ENCODE measurements at places on chromosomes 13 and 19. TPM values are rescaled to one million over a fixed set of nuclear protein-coding genes. Genes with fewer than 3 reads are reported as not detected.

Gene CRB3
- total RNA-seq, result not detected

Gene S1PR4
- 2.3 TPM for total RNA-seq

Gene FFAR2
- total RNA-seq, result not detected

Gene ATP4A
- not detected for total RNA-seq

Gene FPR1
- not detected for total RNA-seq

Gene DAND5
- not detected for total RNA-seq

Gene RETN
- total RNA-seq, result not detected

Gene ZNF134
- total RNA-seq, result 14.9 TPM

Gene VSTM1
- not detected for total RNA-seq

Gene EXOC3L2
- total RNA-seq, result 1.1 TPM

Gene FUT3
- not detected for total RNA-seq

Gene ZSCAN1
- not detected for total RNA-seq

Gene FGF21
- not detected for total RNA-seq

Gene ATF5
- 2.9 TPM for total RNA-seq

Gene LYPD5
- total RNA-seq, result 0.32 TPM

Gene XPO4
- total RNA-seq, result 37.2 TPM

Gene SIX5
- 4.9 TPM for total RNA-seq

Gene AP1M2
- not detected for total RNA-seq

Gene CILP2
- not detected for total RNA-seq

Gene SPC24
- total RNA-seq, result 117 TPM

Gene MBD3L2
- not detected for total RNA-seq

Gene KLK14
- total RNA-seq, result under 0.01 TPM

Gene HIPK4
- total RNA-seq, result under 0.01 TPM

Gene TNFSF13B
- total RNA-seq, result 0.61 TPM

Gene CGB2
- not detected for total RNA-seq

Gene HSPB6
- 0.65 TPM for total RNA-seq

Gene ZNF442
- total RNA-seq, result 0.32 TPM

Gene GJB2
- total RNA-seq, result not detected

Gene PSG2
- not detected for total RNA-seq

Measured in epithelial cell of umbilical artery (primary cell).